GM23338 (cell line): ENCODE measurements at places on chromosomes 4 and X. TPM values are rescaled to one million over a fixed set of nuclear protein-coding genes. Genes with fewer than 3 reads are reported as not detected.

- peak; percentile 35 for DNase-seq
Measured at GRCh38 chrX:132375941-132376340, 112.9 kb downstream of the MBNL3 start.

DNA sequence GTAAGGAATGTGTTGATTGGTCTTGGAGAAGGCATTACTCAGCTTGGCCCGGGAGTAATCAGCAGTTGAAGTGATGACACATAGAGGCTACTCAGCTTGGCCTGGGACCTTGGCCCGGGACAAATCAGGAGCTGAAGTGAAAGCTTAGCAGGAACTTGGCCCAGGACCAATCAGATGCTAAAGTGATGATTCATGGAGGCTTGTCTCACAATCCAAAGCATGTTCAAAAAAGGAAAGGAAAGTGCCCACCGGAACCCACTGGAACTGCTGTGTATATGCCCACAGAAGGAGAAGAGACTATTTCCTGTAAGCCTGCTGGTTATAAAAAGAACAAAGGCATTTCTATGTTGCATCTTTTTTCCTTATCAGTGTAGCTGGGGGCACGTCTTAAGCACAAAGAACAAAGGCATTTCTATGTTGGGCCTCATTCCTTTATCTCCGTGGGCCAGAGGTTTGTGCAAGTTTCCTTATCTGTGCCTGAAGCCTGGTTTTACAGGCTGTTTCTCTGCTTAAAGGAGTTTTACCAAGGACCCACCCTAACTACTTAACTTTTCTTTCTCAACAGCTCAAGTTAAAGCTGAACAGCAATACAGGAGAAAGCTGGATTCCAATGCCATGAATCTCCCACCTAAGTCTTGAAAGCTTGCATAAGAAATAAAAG lies 1176.7 kb downstream of the NLGN4X start:
- no peak for DNase-seq

GRCh38 chr4:143412420-143412758 lies 75.7 kb downstream of the GAB1 start:
- no peak for DNase-seq

DNA sequence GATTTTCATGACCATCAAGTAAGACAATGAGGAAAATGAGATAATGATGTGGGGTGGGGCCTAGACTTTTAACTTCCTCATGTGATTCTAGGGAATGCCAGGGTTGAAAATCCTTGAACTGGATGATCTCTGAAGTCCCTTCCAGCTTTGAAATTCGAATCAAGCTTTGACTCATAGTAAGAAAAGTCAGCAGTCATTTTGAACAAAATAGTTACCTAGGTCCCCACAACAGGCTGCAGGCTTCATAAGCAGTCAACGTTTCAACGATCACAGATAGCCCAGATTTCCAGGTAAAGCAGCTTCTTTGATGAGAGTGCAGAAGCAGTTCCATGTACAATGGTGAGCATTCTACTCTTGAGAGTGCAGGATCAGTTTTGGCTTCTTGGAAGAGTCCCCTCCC lies 93.7 kb downstream of the GRIA3 start:
- DNase-seq, result peak; percentile 4

Gene DUSP21
- not detected in 2 replicates for total RNA-seq

DNA sequence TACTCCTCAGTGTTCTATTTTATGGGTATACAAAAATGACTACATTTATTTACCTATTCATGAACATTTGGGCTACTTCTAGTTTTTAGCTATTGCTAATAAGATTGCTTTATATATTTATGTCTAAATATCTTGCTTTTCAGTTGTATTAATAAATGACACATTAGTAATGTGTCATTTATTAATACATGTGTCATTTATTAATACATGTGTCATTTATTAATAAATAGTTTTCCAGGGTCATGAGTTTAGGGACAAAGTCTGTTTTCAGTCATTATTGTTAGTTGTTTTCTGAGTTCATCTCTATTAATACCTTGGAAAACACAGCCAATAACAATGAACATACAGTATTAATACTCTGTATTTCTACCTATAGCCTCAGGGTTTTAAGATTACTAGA lies 1630.7 kb upstream of the IGFBP7 start:
- no peak for DNase-seq

Gene TMEM31
- total RNA-seq, result not detected in 2 replicates

- DNase-seq, result peak; percentile 67
Measured at GRCh38 chrX:110992611-110993010, 103.4 kb upstream of the PAK3 start.

- no peak for DNase-seq
Measured at GRCh38 chr4:153553819-153554170, 87.6 kb downstream of the TMEM131L start.

DNA sequence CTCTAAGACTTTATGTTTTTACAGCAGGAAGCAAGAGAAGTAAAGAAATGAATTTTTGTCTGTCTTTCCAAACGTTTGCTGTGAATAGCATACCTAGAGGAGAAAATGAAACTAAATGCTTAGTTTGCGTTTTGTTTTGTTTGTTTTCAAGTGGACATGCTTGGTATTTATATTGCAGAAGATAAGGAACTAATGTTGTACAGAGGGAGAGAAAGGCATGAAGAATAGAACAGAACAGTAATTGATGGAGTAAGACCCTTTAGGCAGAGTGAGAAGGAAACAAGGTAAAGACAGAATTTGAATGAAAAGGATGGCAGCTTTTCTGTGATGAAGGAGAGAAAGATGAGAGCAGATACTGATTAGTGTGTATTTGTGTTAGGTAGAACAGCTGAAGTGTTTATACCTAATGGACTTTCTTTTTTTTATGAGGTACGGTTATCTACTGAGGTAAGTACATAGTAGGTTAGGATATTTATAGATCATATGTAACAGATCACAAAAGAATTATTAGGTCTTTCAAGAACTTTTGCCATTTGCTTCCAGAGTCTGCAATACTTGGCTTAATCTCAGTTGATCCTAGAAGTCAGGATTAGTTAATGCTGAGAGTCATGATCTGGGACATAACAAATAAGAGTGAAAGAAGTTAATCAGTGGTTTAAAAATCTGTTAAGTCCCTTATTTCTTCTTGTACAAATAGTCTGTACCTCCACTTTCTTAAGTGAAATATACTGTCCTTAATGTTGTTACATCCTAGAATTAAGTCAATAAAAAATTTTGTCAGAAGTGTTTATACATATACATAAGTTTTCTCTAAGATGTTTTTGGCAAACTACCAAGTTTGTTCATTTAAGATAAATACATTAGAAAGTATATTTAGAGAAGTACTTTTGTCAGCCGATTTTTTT lies 36.8 kb downstream of the FABP2 start:
- DNase-seq, result no peak

DNA sequence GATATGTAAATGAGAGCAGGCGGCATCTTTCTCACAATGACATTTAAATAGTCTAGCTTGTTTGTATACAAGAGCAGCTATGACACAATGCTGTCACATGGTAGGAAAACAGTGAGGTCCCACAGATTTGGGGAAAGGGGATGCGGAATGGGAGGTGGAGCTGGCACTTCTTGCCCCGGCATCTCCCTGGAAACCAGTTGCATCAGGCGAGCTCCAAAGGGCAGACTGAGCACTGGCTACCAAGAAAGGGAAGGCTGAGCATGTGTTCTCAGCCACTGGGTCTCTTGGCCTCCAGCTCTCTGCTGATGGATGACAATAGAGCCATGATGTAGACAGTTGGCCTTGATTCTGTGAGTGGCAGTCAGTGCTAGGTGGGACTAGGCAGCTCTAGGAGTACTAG lies 109.0 kb downstream of the UCHL1 start:
- DNase-seq, result peak; percentile 49

DNA sequence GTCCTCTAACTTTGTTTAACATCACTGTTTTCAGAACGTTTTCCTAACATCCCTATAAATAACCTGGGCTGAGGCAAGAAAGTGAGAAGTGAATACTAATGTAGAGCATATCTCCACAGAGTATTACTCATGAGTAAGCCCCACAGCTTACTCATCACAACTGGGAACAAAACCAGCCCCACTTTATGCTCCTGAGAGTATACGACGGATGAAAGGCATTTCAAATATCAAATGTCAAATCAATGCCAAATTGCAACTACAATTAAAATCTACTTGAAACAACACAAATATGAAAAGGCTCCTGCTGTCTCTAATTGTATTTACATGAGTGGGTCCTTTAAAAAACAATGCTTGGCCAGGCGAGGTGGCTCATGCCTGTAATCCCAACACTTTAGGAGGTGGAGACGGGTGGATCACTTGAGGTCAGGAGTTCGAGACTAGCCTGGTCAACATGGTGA lies 41.2 kb downstream of the SH3RF1 start:
- no peak for DNase-seq

GRCh38 chrX:82945332-82945731 lies 562.8 kb upstream of the POU3F4 start:
- DNase-seq, result no peak

GRCh38 chr4:3041192-3042142 lies 32.9 kb downstream of the HTT-AS start:
- peak; percentile 51 for DNase-seq

Gene NPY5R
- 2.4 and 3.4 TPM in 2 replicates for total RNA-seq

DNA sequence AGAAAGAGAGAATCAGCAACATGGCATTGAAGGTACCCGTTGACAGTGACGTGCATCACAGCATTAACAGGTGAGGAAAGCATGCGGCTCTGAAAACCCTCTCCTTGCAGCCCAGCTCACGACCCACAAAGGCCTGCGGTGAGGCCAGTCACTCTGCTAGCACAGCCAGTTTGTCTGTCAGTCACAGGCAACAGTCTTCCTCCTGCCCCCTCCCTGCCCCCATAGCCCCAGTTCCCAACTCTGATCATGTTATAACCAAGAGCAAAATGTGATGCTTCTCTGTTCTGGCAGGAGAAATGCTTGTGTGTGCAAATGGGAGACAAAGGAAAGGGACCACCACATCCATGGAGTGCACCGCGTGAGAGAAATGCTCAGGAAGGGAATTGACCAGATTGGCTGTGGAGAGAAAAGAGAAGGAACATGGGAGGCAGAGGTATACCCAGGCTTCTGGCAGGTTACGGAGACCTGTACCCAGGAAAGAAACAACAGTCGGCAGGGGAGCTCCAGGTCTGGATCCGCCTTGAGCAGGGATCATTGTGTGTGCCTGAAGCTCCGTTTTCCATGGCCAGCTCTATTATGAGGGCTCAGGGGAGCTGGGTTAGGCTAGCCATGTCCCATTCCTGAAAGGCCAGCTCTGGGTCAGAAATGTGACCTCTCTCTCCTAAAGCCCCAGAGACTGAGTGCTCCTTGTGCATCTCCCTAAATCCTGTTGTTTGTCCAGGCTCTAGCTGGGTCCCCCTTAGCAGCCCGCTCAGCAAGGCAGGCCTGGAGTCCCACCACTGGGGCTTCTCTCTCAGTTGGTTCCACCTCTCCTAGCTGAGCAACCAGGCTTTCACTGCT lies 139.7 kb upstream of the MAMLD1 start:
- no peak for DNase-seq

Gene SPIN4
- total RNA-seq, result 14.8 and 18.6 TPM in 2 replicates

Gene NSUN7
- 28.8 and 31.3 TPM in 2 replicates for total RNA-seq

- peak; percentile 69 for DNase-seq
Measured at GRCh38 chr4:80072228-80072743, 743 bp downstream of the ANTXR2 start.

Gene MAGEA6
- total RNA-seq, result 0.35 TPM in 1 of 2 replicates, not detected in the other

DNA sequence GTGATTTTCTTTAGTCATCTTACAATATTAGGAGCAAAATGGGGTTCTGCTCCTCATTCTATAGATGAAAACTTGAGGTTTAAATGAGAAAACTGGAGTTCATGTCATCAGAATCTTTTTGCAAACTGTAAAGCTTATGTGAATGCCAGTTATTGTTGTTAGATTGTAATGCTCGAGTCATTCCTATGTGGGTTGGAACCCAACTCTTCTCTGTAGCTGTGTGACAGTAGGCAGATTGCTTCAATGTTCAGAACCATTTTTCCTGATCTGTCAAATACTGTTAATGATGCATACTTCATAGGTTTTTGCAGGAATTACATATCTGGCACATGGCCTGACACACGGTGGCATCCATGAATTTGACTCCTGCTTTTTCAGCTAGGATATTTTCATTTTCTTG lies 178.9 kb downstream of the RAPGEF2 start:
- DNase-seq, result no peak

- DNase-seq, result no peak
Measured at GRCh38 chr4:83125738-83126141, 11.2 kb upstream of the PLAC8 start.

DNA sequence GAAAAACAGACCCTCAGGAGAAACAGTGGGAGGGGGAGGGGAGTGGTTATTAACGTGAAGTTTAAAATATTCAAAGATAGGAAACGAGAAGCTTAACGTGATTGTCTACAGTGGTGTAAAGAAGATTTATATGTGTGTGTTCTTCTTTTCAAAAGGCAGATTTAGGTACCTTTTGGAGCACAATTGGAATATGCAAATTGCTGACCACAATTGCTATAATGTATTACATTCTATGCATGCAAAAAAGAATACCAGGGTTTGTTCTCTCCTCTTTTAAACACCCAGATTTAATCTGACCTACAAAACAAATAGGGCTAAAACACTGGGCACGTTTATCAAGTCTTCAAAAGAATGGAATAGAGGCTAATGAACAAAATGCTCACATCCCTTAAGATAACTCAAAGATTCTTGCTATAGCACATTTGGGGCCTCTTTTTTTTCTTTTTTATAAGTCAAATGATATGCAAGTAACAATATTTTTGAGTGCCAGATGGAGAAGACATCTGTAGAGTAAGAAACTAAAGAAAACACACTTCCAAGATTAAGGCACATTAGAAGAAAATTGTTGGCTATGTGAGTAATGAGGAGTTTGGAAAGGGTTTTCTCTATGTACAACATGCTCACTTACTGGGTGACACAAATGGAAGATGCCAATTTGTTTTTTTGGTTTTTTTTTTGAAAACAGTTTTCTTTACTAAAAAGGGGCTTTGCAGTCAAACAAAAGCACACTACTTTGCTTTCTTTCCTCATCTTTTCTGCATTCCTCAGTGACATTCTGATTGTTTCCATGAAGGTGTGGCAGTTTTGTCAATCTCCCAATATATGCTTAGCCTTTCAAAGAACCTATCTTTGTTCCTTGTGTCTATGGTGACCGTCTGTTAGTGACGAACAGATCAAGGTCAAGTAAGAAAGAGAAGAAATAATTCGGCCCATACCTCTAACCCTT lies 240.3 kb downstream of the PALLD start:
- DNase-seq, result no peak

- DNase-seq, result no peak
Measured at GRCh38 chr4:39569209-39569608, 42.0 kb upstream of the UGDH start.

DNA sequence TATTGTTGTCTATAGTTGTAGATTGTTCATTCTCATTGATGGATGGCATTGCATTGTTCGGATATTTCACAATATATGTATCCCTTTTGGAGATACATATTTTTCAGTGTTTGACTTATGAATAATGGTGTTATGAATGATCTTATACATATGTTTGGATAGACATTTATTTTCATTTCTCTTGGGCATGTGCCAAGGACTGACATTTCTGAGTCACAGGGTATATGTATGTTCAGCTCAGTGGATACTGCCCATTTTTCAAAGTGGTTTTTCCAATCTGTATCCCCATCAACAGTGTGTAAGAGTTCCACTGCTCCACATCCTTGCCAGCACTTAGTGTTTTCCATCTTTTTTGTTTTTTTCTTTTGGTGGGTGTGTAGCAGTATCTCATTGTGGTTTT lies 45.0 kb upstream of the RAB40AL start:
- no peak for DNase-seq
